ENCODE measurements at places on chromosomes 16 and 17. TPM values are rescaled to one million over a fixed set of nuclear protein-coding genes. Genes with fewer than 3 reads are reported as not detected.

DNA sequence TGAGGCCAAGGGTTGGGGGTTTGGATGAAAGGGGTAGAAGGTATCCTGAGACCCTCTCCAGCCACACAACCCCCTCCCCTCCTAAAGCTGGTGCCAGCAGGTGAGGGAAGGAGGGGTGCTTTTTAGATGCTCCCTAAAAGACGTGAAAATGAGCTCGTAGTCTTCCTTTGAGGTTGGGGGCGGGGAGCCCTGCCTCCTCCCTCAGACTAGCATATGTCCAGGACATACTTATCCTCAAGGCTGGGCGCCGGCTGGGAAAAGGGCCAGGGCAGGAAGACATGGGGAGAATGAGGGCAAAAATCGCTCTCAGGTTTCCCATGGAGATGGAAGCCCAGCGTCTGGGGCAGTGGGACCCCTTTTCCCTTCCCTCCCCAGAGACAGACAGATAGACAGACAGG, 26.7 kb downstream of the SRCIN1 start:
- DNase-seq = no peak

DNA sequence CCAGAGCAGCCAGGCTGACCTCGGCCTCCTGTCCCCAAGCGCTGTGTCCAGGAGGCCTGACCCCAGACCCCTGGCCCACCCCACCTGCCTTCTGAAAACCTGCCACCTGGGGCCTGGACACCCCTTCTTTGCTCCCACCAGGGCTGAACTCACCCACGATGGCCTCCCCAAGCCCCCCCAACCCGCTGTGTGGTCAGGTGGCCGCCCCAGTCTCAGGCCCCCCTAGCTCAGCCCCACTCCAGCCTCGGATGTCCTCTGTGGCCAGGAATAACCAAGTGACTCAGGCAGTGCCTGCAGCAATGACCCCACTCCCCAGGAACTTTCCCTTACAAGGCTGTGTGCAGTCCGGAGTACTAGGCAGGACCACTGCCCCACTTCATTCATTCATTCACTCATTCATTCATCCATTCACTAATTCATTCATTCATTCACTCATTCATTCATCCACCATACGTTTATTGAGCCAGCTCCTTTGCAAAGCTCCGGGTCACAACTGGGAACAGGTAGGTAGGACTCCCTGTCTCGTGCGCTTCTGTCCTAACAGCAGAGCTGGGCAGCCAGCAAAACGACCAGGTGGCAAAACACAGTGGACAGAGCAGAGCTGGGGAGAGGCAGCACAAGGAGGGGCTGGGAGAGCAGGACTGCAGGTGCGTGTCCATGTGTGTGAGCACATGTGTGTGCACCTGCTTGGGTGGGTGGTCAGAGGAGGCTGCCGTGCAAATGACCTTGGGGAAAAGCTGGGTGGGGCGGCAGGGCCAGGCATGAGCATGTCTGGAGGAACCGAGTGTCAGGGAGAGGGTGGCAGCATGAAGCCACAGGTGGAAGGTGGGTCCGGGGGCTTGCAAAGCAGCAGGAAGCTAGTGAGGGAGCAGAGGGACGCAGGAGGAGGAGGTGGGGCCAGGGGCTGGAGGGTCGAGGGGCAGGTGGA, 75.8 kb upstream of the CBX4 start:
- DNase-seq = no peak

DNA sequence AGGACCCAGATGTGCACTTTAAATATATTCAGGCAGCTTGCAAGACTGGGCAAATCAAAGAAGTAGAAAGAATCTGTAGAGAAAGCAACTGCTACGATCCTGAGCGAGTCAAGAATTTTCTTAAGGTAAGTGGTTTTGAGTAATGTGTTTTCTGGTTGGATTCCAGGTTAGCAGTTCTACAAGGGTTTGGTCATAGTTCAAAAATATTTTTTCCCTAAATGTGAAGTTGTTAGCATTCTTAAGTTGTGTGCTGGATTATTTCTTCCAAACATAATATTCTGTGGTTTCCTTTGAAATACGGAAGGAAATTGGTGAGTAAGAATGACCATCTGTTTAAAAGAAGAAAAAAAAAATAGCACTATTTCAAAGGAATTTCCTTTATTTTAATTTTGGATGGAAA, 38.4 kb downstream of the PTRH2 start:
- DNase-seq = no peak

- no peak for DNase-seq
Observed at GRCh38 chr16:56357765-56358322, 67.5 kb downstream of the AMFR start.

GRCh38 chr16:19329932-19330331, 44.4 kb downstream of the CLEC19A start:
- no peak for DNase-seq

- DNase-seq = no peak
Observed at GRCh38 chr17:12664894-12665262, 812 bp upstream of the MYOCD start.

DNA sequence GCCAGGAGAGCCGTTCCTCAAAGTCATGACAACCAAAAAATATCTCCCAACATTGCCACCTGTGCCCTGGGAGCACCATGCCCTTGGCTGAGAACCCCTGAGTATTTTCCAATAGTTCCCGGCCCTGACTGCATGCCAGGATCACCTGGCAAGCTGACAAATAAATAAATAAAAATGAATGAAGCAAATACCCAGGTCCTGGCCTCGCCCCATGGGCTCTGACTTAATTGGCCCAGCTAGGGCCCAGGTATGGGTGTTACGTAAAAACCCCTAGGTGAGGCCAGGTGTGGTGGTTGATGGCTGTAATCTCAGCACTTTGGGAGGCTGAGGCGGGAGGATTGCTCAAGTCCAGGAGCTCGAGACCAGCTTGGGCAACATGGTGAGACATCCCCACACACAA, 2.7 kb upstream of the C16orf74 start:
- DNase-seq = no peak

GRCh38 chr16:2199621-2200139, 3.3 kb upstream of the CASKIN1 start:
- DNase-seq = no peak

- no peak for DNase-seq
Observed at GRCh38 chr17:65219124-65219523, 82.0 kb downstream of the RGS9 start.

KRT24 gene
- total RNA-seq = not detected

DNA sequence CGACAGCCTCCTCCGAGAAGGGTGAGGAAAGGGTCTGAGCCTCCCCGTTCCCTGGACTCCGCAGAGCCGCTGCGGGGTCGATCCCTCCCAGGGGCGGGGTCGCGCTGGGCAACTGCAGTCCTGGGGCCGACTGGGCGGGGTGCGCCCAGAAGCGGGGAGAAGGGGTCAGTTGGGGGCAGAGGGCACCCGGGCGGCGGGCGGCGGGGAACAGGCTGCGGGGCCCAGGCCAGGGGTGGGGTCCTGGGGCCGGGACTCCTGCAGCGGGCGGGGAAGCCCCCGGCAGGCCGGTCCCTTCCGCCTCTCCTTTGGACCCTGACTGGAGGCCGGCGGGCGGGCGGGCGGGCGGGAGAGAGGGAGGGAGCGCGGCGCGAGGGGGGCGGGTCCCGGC, 352 bp downstream of the GGNBP2 start:
- DNase-seq = no peak

DNA sequence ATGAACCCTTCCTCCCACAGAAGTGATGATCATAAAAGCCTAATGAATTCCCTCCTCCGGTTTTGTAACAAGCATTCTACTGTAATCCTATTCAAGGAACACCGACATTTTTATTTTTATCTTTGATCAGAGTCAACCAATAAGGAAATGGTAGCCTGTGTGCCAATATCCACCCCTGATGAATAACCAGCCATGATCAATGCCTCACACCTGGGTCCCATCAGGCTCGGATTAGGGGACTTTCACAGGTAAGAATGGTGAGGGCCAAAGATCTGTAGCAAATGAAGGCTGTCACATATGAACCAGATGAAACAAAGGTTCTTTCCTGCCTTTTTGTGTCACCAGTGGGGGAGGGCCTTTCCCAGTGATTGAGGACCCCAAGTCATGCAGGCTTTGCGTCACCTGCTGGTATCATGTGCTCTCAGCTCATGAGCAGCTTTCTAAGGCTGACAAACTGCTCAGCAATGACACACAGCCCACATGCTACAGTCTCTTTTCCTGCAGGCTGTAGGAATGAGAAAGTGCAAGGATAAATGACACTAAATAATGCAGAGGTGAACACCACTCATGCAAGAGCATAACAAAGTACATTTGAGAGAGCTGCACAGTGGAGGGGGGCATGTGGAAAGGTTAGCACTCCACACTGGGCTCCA, 34.9 kb downstream of the TOM1L2 start:
- DNase-seq = no peak

Data from skin of body (tissue), 3 donors.